ENCODE measurements at places on chromosomes 1 and 21.

DNA sequence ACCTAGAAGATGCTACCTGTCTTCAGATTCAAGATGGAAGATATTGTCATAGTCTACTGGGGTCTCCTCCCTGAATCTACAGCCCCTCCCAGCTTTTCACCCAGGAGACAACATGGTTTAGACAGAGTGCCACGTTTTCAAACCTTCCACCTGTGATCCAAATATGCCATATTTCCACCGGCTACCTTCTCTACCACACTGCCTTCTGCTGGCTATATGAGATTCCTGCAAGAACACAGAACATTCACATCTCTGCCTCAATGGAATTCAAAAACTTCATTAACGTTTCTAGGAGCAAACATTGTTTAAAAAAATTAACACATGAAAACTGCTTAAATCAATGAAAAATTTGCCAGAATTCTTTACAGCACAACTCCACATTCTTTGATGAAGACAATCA lies 12.9 kb upstream of the LELP1 start:
- no peak for DNase-seq

DNA sequence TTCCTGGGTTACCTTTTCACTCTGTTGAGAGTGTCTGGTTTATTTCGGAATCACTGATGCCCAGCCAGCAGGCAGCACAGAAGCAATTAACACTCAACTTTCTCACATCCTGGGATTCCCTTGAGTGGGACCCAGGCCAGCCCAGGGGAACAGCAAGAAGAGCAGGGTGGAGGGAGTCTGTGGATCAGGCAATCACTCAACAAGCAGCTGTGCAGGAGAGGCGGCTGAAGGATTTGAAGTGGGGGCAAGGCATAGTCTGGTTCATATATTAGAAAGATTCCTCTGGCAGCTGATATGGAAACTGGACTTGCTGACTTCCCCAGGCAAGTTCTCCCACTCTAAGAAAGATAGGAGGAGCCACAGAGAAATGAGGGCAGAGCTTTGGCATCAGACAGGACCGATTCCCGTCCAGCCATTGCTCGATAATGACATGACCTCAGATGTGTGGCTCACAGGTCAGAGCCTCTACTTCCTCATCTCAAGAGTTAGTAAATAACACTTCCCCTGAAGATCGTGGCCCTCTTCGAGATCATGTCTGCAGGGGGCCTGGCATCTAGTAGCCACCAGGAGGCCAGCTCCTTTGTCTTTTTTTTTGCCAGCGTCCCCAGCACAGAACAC lies 12.4 kb downstream of the EPHA8 start:
- DNase-seq, result no peak

GRCh38 chr1:1297802-1298424 lies 9.8 kb downstream of the ACAP3 start:
- no peak for DNase-seq

- no peak for DNase-seq
Observed at GRCh38 chr1:33971018-33971710, 107.3 kb downstream of the HMGB4 start.

DNA sequence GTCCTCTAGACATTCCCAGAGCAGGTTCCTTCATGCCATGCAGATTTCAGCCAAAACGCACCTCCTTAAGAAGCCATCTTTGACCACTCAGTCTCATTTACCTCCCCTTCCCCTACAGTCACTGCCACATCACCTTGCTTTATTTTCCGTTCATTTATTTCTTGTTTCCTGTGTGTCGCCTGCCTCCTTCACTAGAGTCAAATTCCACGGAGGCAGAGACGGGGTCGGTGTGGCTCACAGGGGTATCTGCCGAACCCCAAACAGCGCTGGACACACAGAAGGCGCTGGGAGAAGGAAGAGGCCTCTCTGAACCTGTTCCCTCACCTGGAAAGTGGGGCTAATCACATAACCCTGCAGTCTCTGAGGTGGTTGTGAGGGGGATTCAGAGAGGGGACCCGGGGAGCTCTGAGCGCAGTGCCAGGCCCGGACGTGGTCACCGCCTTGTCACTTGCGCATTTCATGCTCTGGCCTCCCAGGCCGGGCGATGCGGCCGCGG lies 23.6 kb upstream of the DMBX1 start:
- no peak for DNase-seq

GRCh38 chr1:53125122-53125521 lies 17.3 kb downstream of the SLC1A7 start:
- DNase-seq, result no peak

GRCh38 chr1:170594066-170594626 lies 62.2 kb downstream of the GORAB start:
- no peak for DNase-seq

GRCh38 chr21:38813143-38813542 lies 7.4 kb downstream of the ETS2 start:
- no peak for DNase-seq

DNA sequence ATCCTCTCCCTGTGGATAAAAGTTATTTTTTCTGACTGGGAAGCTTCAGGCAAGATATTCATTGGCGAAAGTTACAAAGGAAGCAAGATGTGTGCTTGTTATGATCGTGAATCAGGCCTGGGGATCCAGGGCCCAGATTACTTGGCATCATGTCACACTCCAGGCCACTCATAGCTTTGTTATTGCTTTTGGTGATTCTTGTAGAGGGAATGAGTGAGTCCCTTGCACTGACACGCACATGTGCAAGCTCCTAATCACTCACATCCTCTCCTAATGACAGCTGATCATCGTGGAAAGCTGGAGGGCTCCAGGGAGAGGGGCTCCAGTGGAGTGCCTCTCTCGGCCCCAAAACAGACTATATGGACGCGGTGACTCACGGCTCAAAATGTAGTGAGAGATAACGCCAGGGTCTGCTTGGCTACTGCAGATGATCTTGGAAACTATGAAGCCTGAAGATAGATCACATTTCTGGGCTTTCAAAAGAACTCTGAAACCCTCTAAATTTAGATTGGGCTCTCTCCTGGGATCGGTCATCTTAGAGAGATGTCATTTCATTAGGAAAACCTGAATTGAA lies 481.1 kb upstream of the USP24 start:
- no peak for DNase-seq

GRCh38 chr1:246526915-246527314 lies 19.8 kb upstream of the SMYD3 start:
- DNase-seq, result no peak

All from ecto neural progenitor cell (in vitro differentiated cells).